ENCODE measurements at places on chromosomes 12 and 14.

DNA sequence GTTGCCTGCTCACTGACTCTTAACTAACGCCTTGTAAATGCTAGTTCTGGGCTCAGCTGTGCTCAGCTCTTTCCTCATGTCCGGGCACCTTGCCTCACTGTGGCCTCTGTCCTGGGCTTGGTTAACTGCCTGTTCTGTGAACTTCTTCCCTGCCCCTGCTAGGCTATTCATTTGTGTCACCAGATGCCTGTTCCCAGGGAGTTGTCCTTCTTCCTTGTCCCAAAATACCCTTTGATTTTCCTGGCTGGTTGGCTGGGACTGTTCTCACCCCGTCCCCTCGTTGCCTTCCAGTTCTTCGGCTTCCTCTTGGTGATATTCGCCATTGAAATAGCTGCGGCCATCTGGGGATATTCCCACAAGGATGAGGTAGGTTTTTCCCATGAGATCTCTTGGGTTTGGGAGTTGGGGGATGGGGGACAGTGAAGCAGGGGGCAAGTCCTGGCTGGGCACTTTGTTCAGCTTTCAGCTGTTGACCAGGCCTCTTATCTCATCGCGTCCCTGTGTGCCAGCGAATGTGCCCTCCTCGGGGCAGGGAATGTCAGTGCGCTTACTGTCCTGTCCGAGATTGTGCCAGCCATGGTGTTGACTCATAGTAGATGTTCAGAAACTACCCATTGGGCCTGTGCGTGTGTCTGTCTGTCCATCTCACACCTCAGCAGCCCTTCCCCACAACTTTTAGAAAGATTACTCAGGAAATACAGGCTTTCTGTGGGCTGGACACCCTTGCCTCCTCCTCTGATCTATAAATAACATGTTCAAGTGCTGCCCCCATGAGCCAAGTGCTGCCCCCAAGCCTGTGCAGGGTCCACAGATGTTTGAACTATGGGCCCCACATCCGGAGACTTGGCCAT lies 33.1 kb downstream of the CD9 start:
- peak; percentile 41 for DNase-seq

DNA sequence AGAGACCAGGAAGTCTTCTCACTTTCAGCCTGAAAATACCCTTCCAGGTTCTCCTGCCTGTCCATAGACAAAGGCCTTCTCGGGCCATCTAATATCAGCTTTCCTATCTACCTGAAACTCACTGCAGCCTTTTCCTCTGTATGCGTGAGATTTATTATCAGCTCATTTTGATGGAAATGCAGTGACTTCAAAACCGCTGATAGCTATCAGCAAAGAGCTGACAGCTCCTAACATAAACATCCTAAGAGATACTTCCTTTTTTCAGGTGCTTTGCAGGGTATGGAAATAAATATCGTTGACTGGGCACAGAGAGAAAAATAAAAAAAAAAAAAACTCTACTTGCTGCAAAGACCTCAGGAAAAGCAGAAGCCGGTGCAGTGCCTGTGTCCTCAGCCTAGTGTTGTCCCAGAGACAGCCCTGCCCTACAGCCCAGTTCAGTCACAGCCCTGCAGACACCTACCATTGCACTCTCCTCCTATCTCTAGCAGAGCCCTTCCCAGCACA lies 215.0 kb upstream of the EGLN3 start:
- DNase-seq, result no peak

- no peak for DNase-seq
Observed at GRCh38 chr12:13252024-13252423, 55.5 kb downstream of the EMP1 start.

DNA sequence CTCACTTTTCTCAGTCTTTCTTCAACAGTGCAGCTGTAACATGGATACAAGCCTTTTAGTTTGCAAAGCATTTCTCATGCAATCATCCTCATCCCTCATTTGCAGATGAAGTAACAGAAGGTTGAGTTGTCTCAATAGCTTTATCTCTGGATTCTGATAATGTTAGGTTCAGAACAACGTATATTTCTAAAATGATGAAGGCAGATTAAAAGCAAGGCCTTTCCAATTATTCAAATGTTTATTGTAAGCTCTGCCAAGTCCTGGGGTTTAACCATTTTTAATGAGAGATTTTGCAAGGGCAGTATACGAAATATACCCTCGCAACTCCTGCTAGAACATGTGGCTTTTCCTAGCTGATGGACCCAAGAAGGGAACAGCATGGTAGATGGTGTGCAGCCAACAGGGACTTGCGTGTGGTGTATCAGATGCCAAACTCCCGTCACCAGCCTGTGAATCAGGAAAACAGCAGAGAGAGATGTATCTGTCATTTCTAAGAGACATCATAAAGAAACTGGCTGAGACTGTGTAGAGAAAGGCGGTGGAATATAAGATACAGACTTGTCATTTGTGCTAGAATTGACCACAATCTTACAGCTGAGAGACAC lies 319.7 kb downstream of the MED13L start:
- no peak for DNase-seq

GRCh38 chr14:78725086-78725485 lies 554.9 kb downstream of the NRXN3 start:
- no peak for DNase-seq

- peak; percentile 8 for DNase-seq
Observed at GRCh38 chr14:24277606-24278321, 6.4 kb upstream of the RABGGTA start.

GRCh38 chr14:55410876-55411275 lies 754 bp downstream of the ATG14 start:
- DNase-seq, result no peak

GRCh38 chr12:1531153-1531653 lies 63.2 kb downstream of the FBXL14 start:
- DNase-seq, result no peak

GRCh38 chr12:18652596-18652995 lies 85.2 kb downstream of the PLCZ1 start:
- DNase-seq, result no peak
